Activated CD4-positive, CD25-positive, alpha-beta regulatory T cell treated with anti-CD3 and anti-CD28 coated beads, Interleukin-2, amount 50 U/mL, for 24 hours (primary cell): ENCODE measurements at places on chromosomes 5 and 9.

DNA sequence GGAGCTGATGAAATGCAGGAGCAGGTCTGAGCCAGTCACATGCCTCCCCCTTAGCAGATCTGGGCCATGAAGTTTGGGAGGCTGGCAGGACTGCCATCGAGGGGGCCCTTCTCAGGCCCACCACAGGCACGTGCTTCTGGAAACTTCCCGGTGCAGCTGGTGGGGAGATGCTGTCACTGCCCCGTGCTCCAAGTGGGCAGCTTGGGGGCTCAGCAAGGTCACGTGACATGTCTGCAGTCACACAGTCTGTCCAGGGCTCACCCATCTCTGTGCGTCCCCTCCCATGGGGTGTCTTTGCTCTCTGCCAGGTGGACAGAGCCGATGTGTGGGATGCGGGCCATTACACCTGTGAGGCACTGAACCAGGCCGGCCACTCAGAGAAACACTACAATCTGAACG, 79.4 kb upstream of the ASS1 start:
- no peak for ATAC-seq

- ATAC-seq, result no peak
Observed at GRCh38 chr9:68847765-68848164, 142.7 kb downstream of the PIP5K1B start.

- no peak for ATAC-seq
Observed at GRCh38 chr5:91223886-91224285, 159.2 kb downstream of the ARRDC3 start.

GRCh38 chr5:141362719-141363118, 1.2 kb upstream of the PCDHGA5 start:
- ATAC-seq, result no peak

DNA sequence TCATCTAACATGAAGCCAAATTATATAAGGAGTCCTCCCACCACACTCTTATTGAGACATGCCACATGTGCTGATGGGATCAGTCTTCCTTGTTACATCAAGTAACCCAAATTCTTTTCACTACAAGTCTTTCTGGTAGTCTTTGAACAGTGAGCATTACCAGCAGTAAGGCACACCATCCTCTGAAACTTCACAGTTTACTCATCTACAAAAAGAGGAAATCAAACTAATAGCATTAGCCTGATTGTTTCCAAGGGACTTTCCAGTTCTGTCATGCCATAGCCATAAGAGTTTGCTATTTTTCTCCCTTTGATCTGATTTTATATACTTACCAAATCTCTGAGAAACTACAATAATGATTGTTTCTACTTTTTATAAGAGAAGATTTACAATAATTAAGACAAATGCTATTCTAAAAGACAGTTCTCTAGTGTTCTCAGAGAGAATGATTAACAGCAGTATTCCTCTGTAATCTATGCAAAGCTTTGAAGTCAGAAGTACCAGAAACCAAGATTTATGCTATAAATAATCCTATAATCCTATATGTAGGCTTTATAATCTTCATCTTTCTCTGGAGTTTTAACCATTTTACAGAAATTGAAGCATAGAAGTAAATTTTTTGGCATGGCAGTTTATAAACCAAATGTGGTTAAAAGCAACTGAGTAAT, 166.2 kb upstream of the ACO1 start:
- no peak for ATAC-seq

DNA sequence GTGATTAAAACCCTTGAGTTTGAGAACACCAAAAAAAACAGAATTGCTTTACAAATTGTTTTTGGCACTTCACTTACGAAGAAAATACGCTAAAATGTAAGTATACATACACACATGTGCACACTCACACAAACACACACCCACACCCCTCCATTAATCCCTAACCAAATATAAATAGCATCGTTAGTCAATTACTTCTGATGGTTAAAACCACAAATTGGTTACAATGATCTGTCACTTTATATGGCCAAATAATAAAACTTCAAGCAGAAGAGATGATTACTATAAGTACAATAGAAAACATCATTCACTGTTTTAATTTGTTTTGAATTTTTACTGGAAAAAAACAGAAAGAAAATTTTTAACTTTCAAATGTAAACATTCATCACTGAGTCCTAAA, 103.5 kb downstream of the NFIB start:
- ATAC-seq, result no peak

DNA sequence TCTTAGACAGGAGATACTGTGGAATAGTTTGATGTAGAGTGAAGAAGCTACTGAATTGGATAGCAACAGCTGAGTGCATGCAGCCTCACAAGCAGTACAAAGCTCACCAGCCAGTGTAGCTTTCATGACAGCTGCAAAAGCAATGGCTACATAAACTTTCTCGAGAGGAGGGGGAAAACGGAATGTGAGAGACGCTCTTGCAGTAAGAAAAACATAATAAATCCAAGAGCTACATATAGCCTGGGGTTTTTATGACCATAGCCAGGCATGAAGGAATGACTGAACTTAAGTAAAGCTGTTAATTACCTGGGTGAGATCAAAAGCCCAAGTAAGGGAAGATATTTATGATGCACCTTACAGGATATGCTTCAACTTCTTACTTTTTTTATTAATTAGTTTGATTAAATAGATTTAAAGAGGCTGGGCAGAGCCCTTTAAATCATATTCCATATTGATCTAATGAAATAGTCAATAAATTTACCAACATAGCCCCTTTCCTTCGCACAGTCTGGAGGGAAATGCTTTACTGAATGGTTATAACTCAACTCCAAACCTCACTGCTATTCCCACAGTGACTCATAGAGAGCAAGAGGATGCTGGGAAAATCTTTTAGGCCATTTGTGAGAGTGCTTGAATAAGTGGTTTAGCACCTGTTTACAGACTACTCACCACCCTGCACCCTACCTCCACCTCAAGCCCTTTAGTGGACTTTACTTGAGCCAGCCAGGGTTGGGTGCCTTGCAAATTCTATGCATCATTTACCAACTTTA, 407.2 kb upstream of the CLINT1 start:
- no peak for ATAC-seq

DNA sequence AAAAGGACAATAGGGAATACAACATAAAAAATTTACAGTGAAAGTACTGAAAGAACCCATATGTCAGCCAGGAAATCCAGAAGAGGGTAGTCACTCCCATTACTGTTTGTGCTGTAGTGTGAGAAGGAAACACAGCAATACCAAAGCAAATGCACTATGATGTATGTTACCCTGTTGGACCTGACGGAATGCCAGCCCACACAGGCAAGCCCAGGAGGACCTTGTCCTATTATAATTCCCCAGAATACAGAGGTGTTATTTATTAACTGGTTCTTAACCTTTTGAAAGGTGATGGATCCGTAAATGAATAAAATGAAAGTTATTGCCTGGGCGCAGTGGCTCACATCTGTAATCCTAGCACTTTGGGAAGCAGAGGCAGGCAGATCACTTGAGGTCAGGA, 79.0 kb downstream of the GDA start:
- ATAC-seq, result no peak
